Stimulated activated CD4-positive, alpha-beta T cell treated with anti-CD3 and anti-CD28 coated beads, Interleukin-1b, Interleukin-23, amount 100 ng/mL, for 1 hour (primary cell): ENCODE measurements at places on chromosomes 5 and 9.
A peak's percentile ranks its signal among the peaks of the same experiment; 100 is the strongest.

DNA sequence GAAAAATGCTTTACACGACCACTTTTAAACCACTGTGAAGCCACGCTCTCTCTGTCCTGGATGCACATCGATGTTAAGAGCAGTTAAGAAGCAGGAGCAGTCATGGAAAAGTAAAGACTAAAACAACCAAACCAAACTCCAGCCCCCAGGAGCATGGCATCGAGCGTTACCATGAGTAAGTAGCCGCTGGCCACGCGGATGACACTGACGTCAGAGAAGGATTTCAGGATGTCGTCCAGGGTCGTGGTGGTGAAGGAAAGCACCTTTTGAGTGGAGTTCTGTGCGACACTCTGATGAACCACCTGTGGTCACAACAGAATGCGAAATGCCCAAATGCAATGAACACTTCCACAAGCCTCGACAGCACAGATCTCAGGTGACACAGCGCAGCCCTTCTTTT is 38.9 kb downstream of the PTCH1 start:
- no peak for DNase-seq

- no peak for DNase-seq
These were observed 78.9 kb downstream of the PPP2R2B start for GRCh38 chr5:146799671-146800070.

GRCh38 chr5:57111993-57112392 is 61.9 kb upstream of the GPBP1 start:
- DNase-seq, result no peak

DNA sequence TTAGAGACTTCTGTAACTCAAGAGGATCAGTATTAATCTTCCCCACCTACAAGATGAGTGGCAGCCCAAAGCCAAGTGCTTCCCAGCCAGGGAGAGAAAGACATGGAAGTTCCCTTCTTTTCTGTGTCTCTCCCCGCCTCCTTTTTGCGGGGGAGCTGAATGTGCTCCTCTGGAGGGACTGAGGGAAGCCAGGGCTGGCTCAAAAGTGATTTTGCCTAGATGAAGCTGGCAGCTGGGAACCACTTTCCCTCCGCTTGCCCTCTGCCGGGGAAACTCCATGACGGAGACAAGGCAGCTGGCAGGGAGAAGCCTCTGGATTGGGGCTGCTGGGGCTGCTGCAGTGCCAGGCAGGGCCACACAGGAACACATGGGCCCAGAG is 24.4 kb downstream of the EGR1 start:
- no peak for DNase-seq

- no peak for DNase-seq
These were observed 85.1 kb upstream of the RAI14 start for GRCh38 chr5:34570721-34571676.

- no peak for DNase-seq
These were observed 8.0 kb downstream of the STC2 start for GRCh38 chr5:173320259-173320658.

DNA sequence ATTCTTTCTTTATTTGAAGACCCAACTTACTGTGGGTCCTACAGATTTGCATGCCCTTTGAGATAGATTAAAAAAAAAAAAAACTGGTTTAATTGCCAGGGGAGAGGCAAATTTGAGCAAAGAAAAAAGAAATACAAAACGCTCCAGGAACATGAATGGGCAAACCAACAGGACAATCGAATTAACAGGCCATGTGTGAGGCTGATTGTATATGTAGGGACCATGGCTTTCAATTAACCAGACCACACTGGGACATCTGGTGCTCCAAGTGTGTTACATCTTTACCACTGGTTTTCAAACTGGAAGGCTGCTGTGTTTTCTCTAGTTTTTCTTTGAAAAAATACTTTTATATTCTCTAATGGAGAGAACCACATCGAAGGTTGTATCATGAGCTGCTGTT is 612.1 kb upstream of the SEMA6A start:
- DNase-seq, result no peak

- no peak for DNase-seq
These were observed 50.1 kb downstream of the ST8SIA4 start for GRCh38 chr5:100852988-100853449.

DNA sequence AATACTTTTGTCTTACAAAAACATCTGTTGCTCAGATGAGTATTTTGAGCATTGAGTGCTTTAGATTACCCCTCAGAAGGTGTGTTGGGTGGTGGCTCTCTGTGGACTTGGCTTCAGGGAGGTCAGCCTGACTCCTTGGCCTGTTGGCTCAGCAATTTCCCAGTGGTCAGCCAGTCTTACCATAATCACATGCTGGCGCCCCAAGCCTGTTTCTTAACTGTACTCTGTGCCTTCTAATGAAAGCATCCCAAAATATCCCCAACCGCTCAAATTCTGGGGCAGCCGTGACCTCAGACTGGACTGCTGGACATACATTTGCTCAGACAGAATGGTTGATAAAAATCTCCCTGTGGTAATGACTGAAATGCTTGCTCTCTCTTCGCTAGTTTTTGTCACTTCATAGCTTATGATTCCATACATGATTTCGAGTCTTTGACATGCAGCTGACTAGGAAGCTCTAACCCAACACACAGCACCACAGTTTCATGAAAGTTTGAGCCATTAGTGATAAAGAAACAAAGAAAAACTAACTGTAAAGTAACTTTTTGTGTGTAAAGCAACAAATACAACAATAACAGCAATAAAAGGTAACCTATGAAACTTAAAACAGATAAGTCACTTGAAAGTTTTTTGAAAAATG is 562.2 kb upstream of the MEF2C start:
- no peak for DNase-seq

- no peak for DNase-seq
These were observed 115.4 kb downstream of the OXCT1 start for GRCh38 chr5:41754857-41755256.

- no peak for DNase-seq
These were observed 727 bp downstream of the TRIM7 start for GRCh38 chr5:181204113-181204825.

DNA sequence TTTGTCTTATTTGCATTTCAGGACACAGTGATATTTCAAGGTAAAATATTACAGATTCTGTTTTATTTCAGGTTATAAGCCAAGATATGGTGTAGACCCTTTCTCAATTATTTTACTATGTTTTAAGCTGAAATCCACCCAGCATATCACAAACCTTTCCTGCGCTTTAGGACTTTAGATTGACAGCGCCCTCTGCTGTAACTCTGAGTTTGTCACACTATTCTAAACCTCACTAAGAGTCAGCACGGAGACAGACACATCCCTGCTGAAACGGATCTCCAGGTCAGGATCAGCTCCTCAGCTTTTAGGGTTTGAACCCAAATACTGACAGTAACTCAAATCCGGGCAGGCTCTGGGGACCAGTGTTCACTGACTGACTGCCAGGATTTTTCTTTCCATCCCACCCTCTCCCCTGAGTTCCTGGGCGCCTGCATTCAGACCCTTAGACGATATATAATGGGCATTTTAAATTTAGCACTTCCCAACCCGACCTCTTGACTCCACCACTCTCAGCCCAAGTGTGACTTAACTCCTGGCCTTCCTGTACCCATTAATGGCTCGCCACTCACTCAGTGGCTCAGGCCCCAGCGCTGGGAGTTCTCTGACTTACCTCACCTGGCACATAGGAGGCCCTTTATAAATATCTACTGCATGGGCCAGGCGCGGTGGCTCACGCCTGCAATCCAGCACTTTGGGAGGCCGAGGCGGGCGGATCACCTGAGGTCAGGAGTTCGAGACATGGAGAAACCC is 33.5 kb downstream of the TLX3 start:
- DNase-seq, result no peak

DNA sequence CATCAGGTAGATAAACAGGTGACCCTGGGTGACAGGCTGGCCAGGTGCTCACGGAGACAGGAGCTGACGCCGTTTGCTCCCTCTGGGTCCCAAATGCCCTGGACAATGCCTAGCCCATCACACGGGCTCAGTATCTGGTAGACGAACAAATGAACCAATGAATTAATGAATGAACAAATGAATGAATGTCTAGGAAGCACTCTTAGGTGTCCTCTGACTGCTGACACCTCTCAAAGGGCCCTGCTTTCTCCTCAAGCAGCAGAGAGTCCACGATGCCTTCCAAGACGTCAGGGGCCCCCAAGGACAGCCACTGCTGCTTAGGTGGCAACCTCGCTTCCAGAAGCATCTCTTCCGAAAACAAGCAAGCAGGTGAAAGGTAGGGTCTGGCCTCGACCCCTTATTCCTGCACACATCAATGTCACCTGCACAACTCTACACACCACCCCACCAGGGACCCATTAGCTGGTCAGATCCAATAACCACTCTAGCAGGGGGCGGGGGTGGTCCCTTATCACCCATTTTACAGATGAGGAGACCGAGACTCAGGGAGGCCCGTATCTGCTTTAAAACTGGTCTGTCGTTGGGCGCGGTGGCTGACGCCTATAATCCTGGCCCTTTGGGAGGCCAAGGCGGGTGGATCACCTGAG is 45.2 kb downstream of the VAV2 start:
- DNase-seq, result no peak

DNA sequence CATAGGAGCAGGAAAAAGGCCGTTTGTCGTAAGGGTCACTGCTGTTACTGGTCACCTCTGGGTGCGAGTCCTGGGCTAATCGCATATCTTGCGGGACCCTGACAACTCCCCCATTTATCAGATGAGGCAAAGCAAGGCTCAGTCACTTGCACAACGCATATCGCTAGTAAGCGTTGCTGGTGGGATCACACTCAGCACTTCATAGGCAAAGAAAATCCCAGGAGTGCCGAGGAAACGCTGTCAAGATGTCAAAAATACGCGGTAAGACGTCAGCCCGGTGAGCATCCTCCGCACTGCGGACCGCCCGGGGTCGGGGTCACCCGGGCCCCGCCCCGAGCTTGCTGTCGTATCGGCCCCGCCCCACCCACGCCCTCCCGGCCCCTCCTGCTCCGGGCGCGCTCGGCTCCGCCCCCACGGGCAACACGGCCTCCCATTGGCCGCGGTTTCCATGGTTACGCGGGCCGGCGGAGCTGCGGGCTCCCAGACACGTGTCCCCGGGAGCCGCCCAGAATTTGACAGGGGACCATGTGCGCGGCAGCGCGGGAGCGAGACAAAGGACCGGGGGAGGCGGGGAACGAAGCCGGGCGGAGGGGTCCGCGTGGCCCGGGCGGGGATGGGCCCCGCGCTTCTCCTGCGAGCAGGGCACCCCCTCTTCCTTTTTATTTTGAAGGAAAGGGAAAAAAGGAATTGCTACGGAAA is 80.2 kb upstream of the IER5L start:
- DNase-seq, result peak; percentile 77

GRCh38 chr9:115482747-115483146 is 364.8 kb upstream of the TNC start:
- no peak for DNase-seq

DNA sequence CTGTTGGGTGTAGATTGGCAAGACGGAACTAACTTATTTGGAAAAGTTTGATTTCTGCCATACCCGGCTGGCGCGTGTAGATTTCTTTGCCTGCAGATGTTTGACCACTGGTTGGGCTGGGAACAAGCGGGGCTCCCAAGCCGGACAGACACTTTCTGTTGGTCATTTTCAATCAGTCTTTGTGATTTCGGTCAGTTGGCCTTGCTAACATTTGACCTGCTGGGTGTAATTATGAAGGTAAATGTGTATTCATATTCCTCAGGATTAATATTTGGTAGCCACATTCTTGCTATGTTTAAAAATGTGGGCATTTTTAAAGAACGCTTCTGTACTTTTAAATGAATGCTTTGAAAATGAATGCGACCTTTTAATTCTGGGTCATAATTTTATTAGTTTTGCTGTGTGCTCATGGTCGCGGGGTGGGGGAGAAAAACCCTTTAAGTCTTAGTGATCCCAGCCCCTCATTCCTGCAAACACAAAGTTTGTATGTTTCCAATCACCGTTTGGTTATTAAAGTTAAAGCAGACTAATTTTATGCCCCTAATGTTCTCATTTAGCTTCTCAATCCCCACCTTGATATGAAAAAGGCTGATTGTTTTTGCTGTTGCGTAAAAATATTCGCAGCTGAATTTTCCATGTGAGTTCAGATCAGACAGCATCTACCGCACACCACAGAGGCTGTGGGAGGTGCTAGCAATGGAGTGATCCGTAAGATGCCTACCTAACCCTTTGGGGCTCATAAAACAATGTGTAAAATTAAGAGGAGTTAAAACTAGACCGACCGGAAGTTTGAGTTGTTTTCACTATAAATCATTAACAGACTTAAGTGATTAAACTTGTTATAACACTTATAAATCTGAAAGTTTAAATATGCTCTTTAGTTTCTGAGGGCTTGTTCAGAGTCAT is 1.5 kb downstream of the RASGRF2 start:
- DNase-seq, result peak; percentile 11
